Gastroesophageal sphincter (tissue), 4 donors: ENCODE measurements at places on chromosomes 3 and 15. TPM values are rescaled to one million over a fixed set of nuclear protein-coding genes. Genes with fewer than 3 reads are reported as not detected.

GRCh38 chr3:153785901-153786300, 335.3 kb upstream of the ARHGEF26 start:
- ATAC-seq: no peak

DNA sequence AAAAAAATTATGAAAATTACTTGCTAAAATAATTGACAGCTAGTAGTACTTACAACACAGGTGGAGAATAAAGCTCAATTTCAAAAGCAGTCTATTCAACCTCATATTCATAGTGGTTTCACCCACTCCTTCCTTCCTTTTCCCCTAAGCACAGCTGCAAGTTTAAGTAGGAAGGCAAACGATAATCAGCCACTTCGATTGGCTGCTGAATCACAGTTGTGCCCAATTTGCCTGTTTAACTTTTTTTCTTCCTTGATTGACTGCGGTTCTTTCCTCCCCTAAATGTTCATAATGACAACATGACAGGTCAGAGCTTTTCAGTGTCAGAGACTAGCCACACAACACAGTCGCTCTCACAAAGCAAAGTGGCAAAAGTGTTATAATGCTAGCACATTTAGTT, 468.0 kb upstream of the GBE1 start:
- no peak for ATAC-seq

DNA sequence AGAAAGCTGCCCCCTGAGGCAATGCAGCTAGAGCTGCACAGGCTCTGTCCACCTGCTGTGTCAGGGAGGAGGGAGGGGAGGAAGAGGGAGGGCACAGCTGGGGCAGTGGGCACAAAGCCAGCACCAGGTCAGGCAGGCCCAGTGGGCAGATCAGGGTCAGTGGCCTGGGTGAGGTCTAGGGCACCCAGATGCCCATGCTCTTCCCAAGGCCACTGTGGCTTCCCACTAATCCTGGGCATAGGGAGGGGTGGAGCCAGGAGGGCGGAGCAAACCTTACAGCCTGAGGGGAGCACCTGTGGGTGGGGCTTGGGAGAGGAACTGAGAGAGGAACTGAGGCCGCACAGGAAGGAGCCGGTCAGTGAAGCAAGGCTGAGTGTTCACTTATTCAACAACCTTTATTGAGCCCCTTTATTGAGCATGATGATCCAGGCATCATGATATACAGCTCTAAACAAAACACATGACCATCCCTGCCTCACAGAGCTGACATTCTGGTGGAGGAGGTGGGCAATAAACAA, 55.0 kb downstream of the RHCG start:
- ATAC-seq: no peak

- no peak for ATAC-seq
Measured at GRCh38 chr3:31103181-31103580, 208.7 kb upstream of the GADL1 start.

- no peak for ATAC-seq
Measured at GRCh38 chr3:12509466-12509865, 25.2 kb downstream of the TSEN2 start.

DNA sequence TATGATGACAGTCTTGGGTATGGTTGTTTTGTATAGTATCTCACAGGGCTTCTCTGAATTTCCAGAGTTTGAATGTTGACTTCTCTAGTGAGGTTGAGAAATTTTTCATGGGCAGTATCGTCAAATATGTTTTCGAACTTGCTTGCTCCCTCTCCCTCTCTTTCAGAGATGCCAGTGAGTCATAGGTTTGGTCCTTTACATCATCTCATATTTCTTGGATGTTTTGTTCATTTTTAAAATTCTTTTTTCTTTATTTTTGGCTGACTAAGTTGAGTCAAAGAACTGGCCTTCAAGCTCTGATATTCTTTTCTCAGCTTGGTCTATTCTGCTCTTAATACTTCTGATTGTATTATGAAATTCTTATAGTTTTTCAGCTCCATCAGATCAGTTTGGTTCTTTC, 282.3 kb upstream of the NECTIN3 start:
- no peak for ATAC-seq

GRCh38 chr3:24657870-24658510, 163.3 kb upstream of the THRB start:
- no peak for ATAC-seq

- ATAC-seq: no peak
Measured at GRCh38 chr15:97052513-97052912, 722.0 kb downstream of the NR2F2 start.

DNA sequence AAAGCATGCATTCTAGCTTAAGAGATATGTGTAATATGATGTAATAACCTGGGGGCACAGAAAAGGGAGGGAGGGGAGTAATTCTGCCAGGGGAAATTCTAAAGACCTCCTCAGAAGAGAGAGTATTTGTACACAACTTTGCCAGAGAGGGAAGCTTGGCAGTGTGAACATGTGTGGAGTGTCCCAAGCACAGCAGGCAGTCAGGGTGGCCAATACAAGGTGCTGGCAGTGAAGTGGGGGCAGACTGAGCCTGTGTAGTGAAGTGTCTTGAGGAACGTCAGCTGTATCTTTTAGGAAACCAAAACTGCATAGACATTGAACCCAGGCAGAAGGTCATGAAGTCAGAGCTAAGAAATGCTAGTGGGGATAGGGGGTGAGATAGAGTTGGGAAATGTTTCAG, 29.7 kb upstream of the TMEM42 start:
- ATAC-seq: no peak

GRCh38 chr3:155428563-155428962, 135.1 kb upstream of the STRIT1 start:
- no peak for ATAC-seq

- ATAC-seq: no peak
Measured at GRCh38 chr3:45537616-45537969, 57.0 kb upstream of the LIMD1 start.

DNA sequence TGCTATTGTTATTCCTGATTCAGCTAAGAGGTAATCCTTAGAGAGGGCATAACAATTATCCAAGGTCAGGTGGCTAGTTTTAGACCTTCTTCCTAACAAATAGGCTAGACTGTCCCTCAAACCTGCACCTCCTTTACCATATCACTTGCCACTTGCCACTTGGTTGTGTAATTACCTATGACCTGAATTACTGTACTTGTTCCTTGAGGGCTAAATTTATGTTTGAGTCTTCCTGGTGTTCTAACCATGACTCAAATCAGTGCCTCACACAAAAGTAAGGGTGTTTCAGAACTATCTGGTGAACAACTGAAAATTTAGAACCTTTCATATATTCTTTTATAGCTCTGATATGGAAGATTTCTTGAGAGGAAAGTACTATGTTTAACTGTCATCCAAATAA, 365.8 kb upstream of the SEMA6D start:
- no peak for ATAC-seq

DNA sequence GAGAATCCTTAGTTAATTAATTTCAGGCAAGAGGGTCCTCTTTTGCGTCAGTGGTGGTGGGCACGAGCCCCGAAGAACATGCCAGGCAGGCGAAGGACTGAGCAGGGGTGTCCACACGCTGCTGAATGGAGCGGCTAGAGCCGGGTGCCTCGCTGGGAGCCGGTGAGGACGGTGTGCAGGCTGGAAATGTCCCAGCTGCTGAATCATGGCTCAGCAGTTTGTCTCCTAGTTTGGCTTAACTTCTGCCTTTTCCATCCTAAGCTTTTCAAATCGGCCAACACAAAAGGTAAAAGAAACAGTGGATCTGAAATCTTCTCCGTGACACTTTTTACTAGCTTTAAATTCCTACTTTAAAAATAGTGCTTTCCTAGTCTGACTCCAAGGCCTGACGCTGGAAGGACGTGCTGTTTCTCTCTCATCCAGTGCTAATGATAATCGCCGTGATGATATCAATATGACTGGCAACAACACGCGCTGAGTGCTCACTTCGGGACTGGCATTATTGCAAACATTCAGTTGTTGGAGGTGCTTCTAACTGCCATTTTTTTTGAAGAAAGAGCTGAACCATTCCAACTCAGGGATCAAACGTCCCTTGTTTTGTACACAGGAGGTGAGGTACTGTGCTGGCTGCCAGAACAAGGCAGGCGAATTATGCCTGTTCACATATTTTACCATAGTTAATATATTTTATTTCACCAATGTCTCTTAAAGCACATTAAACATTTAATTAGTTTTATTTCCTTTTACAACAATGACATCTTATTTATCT, 19.8 kb downstream of the PCSK6 start:
- ATAC-seq: no peak

- no peak for ATAC-seq
Measured at GRCh38 chr3:6089780-6090179, 771.1 kb upstream of the GRM7 start.

- no peak for ATAC-seq
Measured at GRCh38 chr3:35257641-35258040, 381.7 kb upstream of the ARPP21 start.

MESP1 gene
- total RNA-seq: 2.0 TPM

CAMP gene
- total RNA-seq: not detected

HAPLN3 gene
- total RNA-seq: 3.0 TPM

CNTN3 gene
- total RNA-seq: 7.7 TPM

TNNC1 gene
- 4.6 TPM for total RNA-seq

CYP11A1 gene
- total RNA-seq: 2.0 TPM

LCMT2 gene
- total RNA-seq: 5.4 TPM

OR5AC2 gene
- total RNA-seq: not detected
